ENCODE measurements at places on chromosomes 3 and 15. TPM values are rescaled to one million over a fixed set of nuclear protein-coding genes. Genes with fewer than 3 reads are reported as not detected.

COL7A1 gene
- polyA plus RNA-seq: 14.2 TPM

NPAP1 gene
- polyA plus RNA-seq: not detected

- DNase-seq: no peak
Observed at GRCh38 chr3:149332227-149332765, 1.1 kb downstream of the TM4SF18 start.

PLSCR5 gene
- polyA plus RNA-seq: not detected

DNA sequence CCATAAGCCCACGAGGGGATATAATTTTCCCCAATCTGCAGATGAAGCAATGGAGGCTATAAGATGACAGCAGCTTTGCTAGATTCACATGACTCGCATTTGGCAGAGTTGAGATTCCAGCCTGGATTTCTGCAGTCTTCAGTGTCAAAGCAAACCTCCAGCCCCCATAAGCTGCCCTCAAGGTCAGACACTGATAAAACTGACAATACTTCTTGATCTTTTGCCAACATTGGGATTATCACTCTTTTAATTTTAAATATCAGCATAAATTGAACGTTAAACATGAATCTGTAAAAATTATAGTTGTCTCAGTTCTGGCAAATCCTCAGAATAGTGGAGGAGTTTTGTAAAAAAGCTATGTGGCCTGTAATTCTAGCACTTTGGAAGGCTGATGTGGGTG, 234.1 kb upstream of the TRIM42 start:
- no peak for DNase-seq

MST1R gene
- polyA plus RNA-seq: 1.2 TPM
